Foreskin keratinocyte (primary cell): ENCODE measurements at places on chromosomes 2 and 18. TPM values are rescaled to one million over a fixed set of nuclear protein-coding genes. Genes with fewer than 3 reads are reported as not detected.

The ADCYAP1 gene
- not detected in 2 replicates for polyA plus RNA-seq

The CFAP221 gene
- not detected in 2 replicates for polyA plus RNA-seq

The SCN3A gene
- not detected in 2 replicates for polyA plus RNA-seq

The ACP1 gene
- 99.4 and 102 TPM in 2 replicates for polyA plus RNA-seq

The GCKR gene
- polyA plus RNA-seq, result 0.13 TPM in 1 of 2 replicates, not detected in the other

The TIMM21 gene
- 59.6 and 76.4 TPM in 2 replicates for polyA plus RNA-seq

The HOXD13 gene
- not detected in 2 replicates for polyA plus RNA-seq

The GKN2 gene
- polyA plus RNA-seq, result not detected in 2 replicates

The SKA1 gene
- 12.5 and 16.5 TPM in 2 replicates for polyA plus RNA-seq

The PCARE gene
- not detected in 2 replicates for polyA plus RNA-seq

The KCNJ13 gene
- polyA plus RNA-seq, result not detected in 2 replicates

The MARCHF4 gene
- 13.1 and 14.9 TPM in 2 replicates for polyA plus RNA-seq

The PFN4 gene
- polyA plus RNA-seq, result 0.25 and 0.45 TPM in 2 replicates

The SERPINB3 gene
- polyA plus RNA-seq, result 0.49 and 0.58 TPM in 2 replicates

The SLC19A3 gene
- polyA plus RNA-seq, result 0.04 and 0.09 TPM in 2 replicates

The SERPINB10 gene
- polyA plus RNA-seq, result 0.73 TPM in 1 of 2 replicates, not detected in the other

The DSC2 gene
- polyA plus RNA-seq, result 6.6 and 7.3 TPM in 2 replicates

The MERTK gene
- 0.02 TPM in 1 of 2 replicates, not detected in the other for polyA plus RNA-seq

The CHST9 gene
- polyA plus RNA-seq, result not detected in 2 replicates

The SRD5A2 gene
- polyA plus RNA-seq, result not detected in 2 replicates

The STEAP3 gene
- 16.5 and 21.0 TPM in 2 replicates for polyA plus RNA-seq

The UGT1A1 gene
- polyA plus RNA-seq, result 0.02 and 0.04 TPM in 2 replicates

The PLEK gene
- not detected in 2 replicates for polyA plus RNA-seq

The CCBE1 gene
- polyA plus RNA-seq, result 17.2 and 31.3 TPM in 2 replicates

The GPAT2 gene
- 3.3 and 4.3 TPM in 2 replicates for polyA plus RNA-seq

The GPR75 gene
- polyA plus RNA-seq, result 0.06 and 0.11 TPM in 2 replicates
